Renal cortex interstitium (tissue), 15 donors: ENCODE measurements at places on chromosomes 3 and 15. TPM values are rescaled to one million over a fixed set of nuclear protein-coding genes. Genes with fewer than 3 reads are reported as not detected.
A peak's percentile ranks its signal among the peaks of the same experiment; 100 is the strongest.

DNA sequence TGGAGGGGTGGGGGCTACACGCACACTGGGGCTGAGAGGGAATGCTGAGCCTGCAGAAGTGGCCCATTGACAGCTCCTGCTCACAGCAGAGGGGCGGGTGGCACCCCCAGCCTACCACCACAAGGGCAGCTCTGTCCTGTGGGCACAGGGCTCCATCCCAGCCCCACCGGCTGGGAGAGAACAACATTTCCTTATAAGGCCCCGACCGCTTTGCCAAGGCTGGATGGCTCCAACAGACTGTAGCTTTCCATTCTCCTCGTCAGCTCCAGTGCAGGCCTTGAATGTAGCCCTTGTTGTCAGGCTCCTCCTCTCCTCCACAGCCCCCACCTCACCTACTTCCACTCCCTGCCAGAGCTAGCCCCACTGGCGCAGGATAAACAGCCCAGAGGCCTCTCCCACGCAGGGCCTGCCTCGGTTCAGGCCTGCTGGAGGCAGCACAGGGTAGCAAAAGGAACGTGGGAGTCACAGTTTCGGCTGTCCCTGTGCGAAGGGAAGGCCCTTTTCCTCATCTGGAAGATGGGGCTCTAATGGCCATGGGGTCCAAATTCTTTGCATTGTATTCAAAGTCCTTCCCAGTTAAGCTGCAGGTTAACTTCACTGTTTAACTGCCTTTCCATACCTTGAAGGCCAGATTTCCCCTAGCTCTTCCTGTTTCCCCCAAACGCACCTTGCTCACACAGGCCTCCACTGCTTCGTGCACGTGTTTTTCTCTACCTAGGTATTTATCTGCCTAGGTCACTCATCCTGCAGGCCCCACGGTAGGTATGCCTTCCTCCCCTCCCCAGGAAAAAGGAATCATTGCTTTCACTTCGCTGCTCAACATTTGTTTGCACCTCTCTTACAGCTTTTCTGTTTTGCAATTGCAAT lies 101.6 kb upstream of the LPP start:
- DNase-seq = peak; percentile 76

- no peak for DNase-seq
Observed at GRCh38 chr15:59303633-59304032, 69.0 kb downstream of the MYO1E start.

DNA sequence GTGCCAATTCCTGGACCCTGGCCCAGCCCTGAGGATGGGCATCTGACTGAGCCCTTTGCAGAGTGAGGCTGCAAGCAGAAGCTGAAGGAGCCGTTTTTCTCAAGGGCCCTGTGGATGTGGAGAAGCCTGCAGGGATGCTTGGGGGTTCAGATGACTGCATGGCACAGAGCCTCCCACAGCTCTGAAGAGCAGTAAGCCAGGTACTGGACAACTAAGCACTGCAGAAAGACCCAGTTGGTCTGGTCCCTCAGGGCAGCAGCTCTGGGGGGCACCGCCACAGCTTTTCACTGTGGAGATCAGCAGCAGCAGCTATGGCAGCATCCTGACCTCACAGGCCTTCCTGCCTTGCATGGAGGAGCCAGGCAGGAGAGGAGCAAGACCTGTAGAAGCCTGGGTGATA lies 67.6 kb downstream of the CRYGS start:
- DNase-seq = no peak

Gene LRRC15
- polyA plus RNA-seq = 0.05 TPM

Gene ITIH3
- 5.8 TPM for polyA plus RNA-seq
